Activated naive CD8-positive, alpha-beta T cell treated with anti-CD3 and anti-CD28 coated beads, Interleukin-2, amount 10 ng/mL, durations not matched to agents 7 days and 5 days (primary cell): ENCODE measurements at places on chromosomes 7 and 10. TPM values are rescaled to one million over a fixed set of nuclear protein-coding genes. Genes with fewer than 3 reads are reported as not detected.

TAS2R5 gene
- 2.6 TPM for total RNA-seq

TAF5 gene
- 11.6 TPM for total RNA-seq

COL26A1 gene
- total RNA-seq: not detected

LMOD2 gene
- not detected for total RNA-seq

ITIH5 gene
- not detected for total RNA-seq

UNCX gene
- total RNA-seq: not detected

NEUROG3 gene
- not detected for total RNA-seq

PLCE1 gene
- total RNA-seq: not detected

- H3K4me3 ChIP-seq: no peak overlapping the region
- DNase-seq: no peak
- no peaks in the 10 kb centered on the region for H3K36me3 ChIP-seq
- no peaks in the 10 kb centered on the region for H3K4me1 ChIP-seq
Measured at GRCh38 chr10:123687758-123688157, 21.6 kb downstream of the GPR26 start.

- H3K4me3 ChIP-seq: no peak overlapping the region
- no peaks in the 10 kb centered on the region for H3K4me1 ChIP-seq
- H3K27me3 ChIP-seq: no peaks in the 10 kb centered on the region
- H3K36me3 ChIP-seq: no peaks in the 10 kb centered on the region
- DNase-seq: no peak
Measured at GRCh38 chr7:120370954-120371353, 98.0 kb downstream of the KCND2 start.

DNA sequence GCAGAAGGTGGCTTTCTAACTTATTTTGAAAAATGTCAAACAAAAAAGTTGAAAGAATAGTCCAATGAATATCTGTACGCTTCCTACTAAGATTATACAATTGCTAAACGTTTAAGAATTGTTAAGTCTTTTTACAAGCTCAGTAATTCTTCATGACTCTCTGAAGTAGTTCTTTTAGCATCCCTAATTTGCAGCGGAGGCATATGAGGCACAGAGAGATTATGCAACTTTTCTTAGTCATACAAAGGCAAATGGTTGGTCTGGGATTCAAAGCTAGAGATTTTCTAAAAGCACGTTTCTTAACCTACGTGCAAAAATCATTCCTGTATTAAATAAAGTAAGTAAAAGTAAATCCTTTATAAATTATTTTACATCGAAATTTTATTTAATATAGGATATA, 254.2 kb downstream of the MAGI2 start:
- no peaks in the 10 kb centered on the region for H3K27me3 ChIP-seq
- H3K4me3 ChIP-seq: no peak overlapping the region
- DNase-seq: no peak
- H3K36me3 ChIP-seq: no peaks in the 10 kb centered on the region

- no peaks in the 10 kb centered on the region for H3K4me1 ChIP-seq
- H3K36me3 ChIP-seq: no peaks in the 10 kb centered on the region
- H3K27ac ChIP-seq: no peak overlapping the region
- no peak for DNase-seq
Measured at GRCh38 chr10:75755528-75755927, 324.1 kb downstream of the LRMDA start.

DNA sequence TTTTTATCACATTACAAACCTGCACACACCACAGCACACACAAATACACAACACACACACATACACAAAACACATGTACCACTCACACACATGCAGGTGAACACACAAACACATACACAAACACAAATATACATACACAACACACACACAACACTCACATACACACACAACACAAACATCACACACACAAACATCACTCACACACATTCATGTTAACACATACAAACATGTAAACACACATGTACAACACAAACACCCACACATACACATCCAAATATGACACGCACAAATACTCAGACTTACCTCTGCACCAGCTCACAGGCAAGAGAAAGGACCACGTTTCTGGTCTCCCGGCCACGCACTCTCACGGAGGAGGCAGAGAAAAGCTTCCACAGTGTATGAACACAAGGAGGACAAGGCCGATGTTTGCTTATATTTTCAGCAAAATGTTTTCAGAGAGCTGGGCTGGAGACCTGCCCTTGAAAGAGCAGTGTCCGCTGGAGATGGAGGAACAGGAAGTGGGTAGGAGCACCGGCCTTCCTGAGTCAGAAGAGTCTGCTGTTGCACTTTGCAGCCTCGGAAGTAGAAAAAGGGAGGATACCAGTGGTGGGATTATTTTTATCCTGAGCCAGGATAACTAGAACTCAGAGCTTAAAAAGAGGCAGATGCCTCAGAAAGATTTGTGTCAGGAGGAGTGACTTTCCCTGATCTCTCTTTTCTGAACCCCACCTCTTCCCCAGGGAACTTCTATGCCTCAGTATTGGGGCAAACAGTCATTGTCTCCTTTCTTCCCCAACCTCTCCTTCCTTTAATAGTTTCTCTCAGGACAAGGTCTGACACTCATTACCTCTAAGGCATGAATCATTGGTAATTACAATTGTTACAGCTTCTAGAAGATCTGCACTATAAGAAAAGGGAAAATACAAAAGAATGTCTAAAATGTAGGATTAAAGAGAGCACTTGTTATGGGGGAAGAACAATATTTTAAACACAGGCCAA, at the start of gene GIMAP6:
Gene GIMAP6, minus strand, starts transcription at position 520 of the 999 bp plus-strand sequence. CDS start 2,243 bp downstream, outside the sequence.
- peaks cover 46% of the 10 kb centered on the region for H3K4me1 ChIP-seq
- peak within 1 kb of the TSS; percentile 93 for H3K4me3 ChIP-seq
- DNase-seq: no peak
- peaks cover 67% of the 10 kb centered on the region for H3K36me3 ChIP-seq

DNA sequence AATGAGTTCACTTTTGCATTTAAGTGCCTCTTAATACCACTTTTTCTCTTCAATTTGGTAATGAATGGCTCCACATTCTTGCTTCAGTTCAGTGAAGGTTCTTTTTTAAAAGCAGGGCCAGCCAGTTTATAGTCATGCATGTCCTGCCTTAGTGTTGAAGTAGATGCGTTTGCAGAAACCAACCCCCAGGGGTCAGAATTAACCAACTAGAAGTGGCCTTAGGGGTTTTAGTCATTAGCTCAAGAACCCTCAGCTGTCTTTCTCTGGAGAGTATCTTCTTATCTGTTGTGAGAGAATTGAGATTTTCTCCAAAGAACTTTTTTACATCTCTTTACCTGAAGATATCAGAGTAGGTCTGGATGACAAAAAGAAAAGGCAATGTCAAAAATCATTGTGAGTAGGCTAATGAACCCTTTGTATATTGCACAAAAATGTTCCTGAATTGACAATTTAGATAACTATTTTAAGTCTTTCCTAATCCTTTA, 82.2 kb downstream of the PIK3CG start:
- H3K27me3 ChIP-seq: peaks cover 9% of the 10 kb centered on the region
- no peak overlapping the region for H3K27ac ChIP-seq
- no peak overlapping the region for H3K4me3 ChIP-seq
- H3K4me1 ChIP-seq: no peaks in the 10 kb centered on the region
- H3K36me3 ChIP-seq: no peaks in the 10 kb centered on the region

GRCh38 chr10:88744002-88744401, 15.8 kb upstream of the LIPN start:
- no peak overlapping the region for H3K27ac ChIP-seq
- no peaks in the 10 kb centered on the region for H3K4me1 ChIP-seq
- no peak for DNase-seq
- peaks cover 6% of the 10 kb centered on the region for H3K27me3 ChIP-seq
- no peaks in the 10 kb centered on the region for H3K36me3 ChIP-seq

DNA sequence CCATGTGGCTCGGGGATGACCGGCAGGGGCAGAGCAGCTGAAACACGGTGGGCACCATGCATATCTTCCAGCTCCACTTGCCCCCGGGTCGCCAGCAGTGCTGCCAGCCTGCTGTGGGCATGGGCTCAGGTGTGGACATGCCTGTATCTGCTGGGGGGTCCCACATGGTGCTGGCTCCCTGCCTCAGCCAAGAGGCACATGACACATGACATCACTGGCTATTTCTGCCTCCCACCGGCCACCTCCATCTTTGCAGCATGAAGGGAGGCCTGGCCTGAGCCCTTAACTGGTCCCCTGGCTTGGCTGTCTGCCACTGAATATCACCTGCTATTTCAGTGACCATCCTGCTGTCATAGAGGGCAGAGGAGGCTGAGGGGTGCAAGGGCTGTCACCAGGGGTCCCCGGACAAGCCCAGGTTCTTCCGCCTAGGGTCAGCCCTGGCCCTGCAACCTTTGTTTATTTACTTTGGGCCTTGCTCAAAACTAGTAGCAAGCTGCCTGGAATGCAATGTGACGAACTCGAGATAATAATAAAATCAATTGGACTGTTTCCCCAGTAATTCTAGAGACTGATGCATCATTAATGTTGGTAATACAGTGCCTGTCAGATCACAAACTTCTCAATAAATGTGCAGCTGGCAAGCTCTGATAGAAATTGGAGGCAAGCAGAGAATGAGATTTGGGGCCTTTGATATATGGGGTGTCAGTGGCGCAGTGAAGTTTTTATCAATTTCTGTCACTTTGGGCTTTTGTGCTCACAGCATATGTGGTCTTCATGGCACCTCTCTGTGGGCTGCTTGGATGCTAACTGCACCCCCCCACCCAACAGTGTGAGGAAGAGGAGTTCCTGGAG, 28.5 kb downstream of the ZMIZ1 start:
- H3K4me1 ChIP-seq: peaks cover 12% of the 10 kb centered on the region
- H3K27ac ChIP-seq: no peak overlapping the region
- H3K27me3 ChIP-seq: no peaks in the 10 kb centered on the region
- no peak overlapping the region for H3K4me3 ChIP-seq

DNA sequence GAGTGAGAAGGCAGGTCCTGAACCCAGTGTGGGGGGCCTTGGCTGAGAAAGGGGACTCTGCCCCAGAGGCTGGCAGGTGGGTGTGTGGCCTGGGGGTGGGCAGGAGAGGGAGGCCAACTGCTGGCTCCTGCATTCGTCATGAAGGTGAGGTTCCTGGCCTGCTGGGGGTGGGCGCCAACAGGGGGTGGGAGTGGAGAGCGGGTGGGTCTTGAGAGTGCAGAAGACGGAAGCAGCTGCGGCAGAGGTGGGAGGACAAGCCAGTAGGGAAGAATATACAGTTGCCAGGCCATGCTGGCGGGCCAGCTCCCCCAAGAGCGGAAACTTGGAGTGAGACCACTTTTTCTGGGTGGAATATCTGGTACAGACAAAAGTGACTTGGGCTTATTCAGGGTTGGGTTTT, 23.4 kb downstream of the GHRHR start:
- no peak overlapping the region for H3K27ac ChIP-seq
- no peak for DNase-seq
- peaks cover 10% of the 10 kb centered on the region for H3K4me1 ChIP-seq
- no peaks in the 10 kb centered on the region for H3K36me3 ChIP-seq

DNA sequence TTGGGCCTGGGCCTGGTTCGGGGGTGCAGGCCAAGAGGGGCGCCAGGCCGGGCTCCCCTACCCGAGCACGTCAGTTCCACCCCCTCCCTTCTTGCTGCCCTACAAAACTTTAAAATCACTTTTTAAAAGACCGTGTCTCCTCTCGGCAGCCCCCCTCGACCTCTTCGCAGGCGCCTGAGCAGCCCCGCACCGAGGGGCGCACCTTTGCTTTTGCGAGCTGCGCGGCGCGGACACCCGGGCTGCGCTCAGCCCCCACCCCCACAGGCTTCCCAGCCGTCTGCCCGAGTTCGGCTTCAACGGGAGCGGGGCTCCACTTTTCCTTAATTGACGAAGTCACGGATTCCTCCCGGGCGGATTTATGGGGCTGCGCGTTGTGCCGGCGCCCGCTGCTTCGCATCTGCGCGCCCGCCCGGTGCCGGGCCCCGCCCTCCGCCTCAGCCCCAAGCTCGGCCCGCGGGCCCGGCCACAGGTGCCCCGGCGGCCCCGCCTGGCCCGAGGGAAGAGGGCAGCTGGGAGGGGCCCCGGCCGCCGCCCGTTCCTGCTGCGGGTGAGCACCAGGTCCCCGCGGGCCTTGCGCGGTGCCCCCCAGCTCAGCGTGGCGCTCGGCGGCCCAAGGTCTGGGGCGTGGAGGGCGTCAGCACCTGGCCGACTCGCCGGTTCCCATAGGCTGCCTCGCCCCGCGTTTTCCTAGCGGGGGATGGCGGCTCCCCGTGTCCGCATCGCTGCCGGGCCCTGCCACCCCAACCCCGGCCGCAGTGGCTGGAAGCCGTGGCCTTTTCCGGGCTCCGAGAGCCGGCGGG, 10.8 kb upstream of the MNX1 start:
- DNase-seq: no peak
- no peak overlapping the region for H3K4me3 ChIP-seq
- no peak overlapping the region for H3K27ac ChIP-seq
- H3K4me1 ChIP-seq: peaks cover 10% of the 10 kb centered on the region

GRCh38 chr7:128921866-128922440, 11.4 kb upstream of the KCP start:
- H3K4me3 ChIP-seq: no peak overlapping the region
- no peaks in the 10 kb centered on the region for H3K36me3 ChIP-seq
- peaks cover 43% of the 10 kb centered on the region for H3K27me3 ChIP-seq
